ENCODE measurements at places on chromosomes 11 and 22. TPM values are rescaled to one million over a fixed set of nuclear protein-coding genes. Genes with fewer than 3 reads are reported as not detected.
A peak's percentile ranks its signal among the peaks of the same experiment; 100 is the strongest.

- DNase-seq = no peak
These were observed 57.8 kb downstream of the ST14 start for GRCh38 chr11:130217133-130218031.

- no peak for DNase-seq
These were observed 17.0 kb downstream of the NEAT1 start for GRCh38 chr11:65439331-65440181.

GRCh38 chr11:118928870-118929500 lies 3.3 kb upstream of the BCL9L start:
- no peak for DNase-seq

GRCh38 chr11:17498058-17498457 lies 21.4 kb upstream of the ABCC8 start:
- no peak for DNase-seq

OR52J3 gene
- total RNA-seq = not detected

DNA sequence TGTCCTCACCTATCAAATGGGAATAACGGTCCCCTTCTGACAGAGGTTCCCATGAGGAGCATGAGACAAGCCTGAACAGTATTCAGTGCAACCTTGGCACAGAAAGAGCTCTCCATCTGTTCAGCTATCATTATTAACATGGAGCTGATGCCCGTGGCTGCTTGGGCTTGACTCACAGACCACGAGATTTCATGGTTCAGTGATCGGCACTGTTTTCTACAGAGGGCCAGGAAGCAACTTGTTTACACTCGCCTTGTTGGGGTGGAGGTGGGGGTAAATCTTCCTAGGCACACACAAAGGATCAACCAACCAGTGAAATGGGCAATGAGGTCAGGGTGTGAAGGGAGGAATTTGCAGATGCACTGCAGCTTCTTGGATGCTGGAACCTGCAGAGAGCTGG lies 88.2 kb downstream of the CWC15 start:
- DNase-seq = no peak

GRCh38 chr22:19377565-19378343 lies 53.8 kb downstream of the HIRA start:
- no peak for DNase-seq

GRCh38 chr11:41306431-41306830 lies 153.0 kb downstream of the LRRC4C start:
- no peak for DNase-seq

DNA sequence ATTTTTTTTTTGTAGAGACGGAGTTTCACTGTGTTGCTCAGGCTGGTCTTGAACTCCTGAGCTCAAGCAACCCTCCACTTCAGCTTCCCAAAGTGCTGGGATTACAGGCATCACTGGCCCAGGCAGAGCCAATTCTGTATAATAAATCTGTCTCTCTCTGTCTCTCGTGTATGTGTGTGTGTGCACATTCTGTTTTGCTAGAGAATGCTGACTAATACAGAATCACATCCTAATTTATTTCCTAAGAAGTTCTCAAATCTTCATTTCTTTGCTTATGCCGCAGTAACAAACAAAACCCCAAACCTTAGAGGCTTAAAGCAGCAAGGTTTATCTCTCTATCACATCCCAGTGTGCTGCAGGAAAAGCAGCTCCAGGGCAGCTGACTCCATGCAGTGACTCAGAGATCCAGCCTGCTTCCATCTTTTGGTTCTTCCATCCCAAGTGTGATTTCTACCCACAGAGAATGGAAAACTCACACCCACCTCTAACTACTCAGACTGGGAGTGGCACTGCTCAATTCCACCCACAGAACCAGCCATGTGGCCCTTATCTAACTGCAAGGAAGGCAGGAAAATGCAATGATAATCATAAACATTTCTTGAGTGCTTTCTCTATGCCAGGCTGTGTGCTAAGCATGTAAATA lies 35.1 kb upstream of the LRRC10B start:
- no peak for DNase-seq

GRCh38 chr22:45860201-45860600 lies 116.8 kb downstream of the WNT7B start:
- no peak for DNase-seq

DNA sequence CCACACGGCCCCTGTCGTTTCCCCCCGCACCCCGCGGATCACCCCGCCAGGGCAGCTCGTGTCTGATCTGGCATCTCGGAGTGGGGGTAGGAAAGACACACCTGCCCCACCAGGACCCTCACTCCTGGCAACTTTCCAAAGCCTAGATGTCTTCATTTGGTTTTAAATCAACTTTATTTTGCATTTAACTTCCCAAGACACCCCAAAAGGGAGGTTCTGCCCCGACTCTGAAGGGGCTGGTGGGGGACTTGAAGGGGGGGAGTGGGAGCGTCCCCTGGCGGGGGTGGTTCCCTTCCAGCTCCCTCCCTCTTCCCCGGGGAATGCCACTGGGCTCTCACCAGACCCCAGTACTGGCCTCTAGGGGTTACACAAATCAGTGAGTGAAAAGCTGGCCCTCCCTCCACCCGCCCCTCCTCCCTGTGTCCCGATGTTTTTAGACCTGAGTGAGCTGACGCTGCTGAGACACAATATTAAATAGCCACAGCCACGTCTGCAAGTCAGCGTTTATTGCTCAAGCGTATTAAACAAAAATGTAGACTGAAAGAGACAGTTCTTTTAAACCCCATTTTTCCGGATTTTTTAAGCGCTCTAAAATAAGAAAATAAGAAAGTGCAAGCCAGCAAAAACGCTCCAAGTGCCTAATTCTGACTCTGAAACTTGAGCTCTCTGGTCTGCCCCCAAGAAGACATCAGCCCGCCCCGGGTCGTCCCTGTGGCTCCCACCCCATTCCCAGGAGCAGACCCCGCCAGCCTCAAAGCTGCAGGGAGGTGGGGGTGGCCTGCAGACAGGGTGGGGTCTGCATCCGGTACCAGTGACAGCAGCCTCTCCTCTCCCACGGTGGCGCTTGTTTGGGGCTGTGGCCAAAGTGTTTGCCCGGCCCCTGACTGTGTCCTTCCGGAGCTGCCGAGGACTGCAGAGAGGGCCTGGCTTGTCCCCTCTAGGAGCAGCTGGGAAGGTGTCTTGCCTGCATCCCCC lies 1.1 kb upstream of the TTLL8 start:
- peak; percentile 69 for DNase-seq

DNA sequence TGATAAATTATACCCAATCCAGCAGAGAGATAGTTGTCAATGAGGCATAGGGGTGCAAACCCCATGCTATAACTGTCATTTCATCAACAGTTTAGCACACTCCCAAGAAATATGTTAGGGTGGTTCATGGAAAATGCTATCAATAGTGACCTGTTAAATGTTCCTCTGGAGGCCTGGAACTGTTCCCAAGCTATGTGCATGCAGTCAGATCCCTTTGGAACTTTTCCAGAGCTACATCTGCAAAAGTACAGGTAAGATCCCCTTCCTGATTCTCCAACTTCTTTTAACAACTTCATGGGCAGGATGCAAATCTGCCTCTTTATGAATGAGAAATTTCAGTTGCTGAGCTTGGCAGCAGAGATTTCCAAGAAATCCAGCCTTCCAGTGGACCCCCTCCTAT lies 27.2 kb downstream of the ABTB2 start:
- no peak for DNase-seq

SMIM35 gene
- total RNA-seq = not detected

GRCh38 chr11:118008271-118008911 lies 22.2 kb downstream of the IL10RA start:
- no peak for DNase-seq

GRCh38 chr22:42321908-42322561 lies 51.6 kb upstream of the TCF20 start:
- DNase-seq = no peak

DNA sequence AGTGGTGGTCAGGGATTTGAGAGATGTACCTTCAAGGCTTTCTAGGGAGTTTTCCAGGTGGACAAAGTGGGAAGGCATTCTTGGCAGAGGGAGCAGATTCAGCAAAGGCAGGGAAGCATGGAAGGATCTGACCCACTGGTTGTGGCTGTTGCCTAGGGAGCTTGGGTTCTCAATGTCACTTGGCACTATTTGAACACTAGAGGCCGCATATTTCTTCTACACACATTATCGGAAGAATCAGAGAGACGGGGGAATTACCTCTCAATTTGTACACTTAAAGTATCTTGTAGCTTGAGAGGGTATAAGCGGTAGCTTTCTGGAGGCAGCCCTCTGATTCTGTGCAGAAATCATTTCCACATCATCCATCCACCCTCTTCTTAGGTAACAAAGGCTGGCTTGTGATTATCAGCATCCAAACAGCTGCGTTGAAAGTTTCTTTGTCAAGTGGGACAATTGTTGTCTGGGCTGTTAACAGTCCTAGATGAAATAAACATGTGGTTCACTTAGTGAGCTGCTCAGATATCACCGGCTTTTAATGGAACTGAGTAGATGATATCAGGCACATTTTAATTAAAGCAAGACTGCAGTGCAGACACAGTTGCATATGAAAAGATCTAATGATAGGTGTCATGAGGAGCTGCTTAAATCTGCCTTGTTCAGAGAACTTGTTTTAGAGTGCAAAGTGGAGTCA lies 2.6 kb downstream of the NELL1 start:
- DNase-seq = peak; percentile 70

- DNase-seq = no peak
These were observed 64.5 kb downstream of the MPPED1 start for GRCh38 chr22:43476341-43476740.

DNA sequence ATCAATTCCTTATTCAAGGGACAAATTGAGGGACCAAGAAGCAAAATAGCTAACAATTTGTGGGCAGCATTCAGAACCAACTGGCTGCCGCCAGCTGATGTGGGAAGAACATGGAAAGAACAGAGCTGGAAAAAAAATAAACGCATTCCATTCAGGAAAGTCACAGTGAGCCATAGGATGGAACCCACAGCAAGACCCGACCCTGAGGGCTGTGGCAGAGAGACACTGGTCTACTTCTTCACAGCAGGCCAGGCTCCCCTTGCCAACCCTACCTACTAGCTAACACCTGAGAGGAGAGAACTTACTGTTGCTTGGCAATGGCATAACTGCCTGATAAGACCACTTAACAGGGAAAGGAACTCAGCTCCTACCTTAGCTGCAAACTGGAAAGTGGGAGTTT lies 123.5 kb upstream of the APOA1 start:
- DNase-seq = no peak

GAL3ST3 gene
- total RNA-seq = 2.5 TPM

ANO1 gene
- 15.1 TPM for total RNA-seq

- DNase-seq = no peak
These were observed 760.3 kb downstream of the CNTN5 start for GRCh38 chr11:99781074-99781473.

DNA sequence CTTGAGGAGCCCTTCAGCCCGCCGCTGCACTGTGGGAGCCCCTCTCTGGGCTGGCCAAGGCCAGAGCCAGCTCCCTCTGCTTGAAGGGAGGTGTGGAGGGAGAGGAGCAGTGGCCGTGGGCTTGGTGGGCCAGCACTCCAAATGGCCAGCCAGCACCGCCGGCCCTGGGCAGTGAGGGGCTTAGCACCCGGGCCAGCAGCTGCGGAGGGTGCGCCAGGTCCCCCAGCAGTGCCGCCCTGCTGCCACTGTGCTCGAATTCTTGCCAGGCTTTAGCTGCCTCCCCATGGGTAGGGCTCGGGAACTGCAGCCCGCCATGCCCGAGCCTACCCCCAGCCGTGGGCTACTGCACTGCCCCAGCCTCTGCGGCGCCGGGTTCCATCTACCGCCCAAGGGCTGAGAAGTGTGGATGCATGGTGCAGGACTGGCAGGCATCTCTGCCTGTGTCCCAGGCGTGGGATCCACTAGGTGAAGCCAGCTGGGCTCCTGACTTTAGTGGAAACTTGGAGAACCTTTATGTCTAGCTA lies 82.7 kb downstream of the KCNA4 start:
- no peak for DNase-seq

DNA sequence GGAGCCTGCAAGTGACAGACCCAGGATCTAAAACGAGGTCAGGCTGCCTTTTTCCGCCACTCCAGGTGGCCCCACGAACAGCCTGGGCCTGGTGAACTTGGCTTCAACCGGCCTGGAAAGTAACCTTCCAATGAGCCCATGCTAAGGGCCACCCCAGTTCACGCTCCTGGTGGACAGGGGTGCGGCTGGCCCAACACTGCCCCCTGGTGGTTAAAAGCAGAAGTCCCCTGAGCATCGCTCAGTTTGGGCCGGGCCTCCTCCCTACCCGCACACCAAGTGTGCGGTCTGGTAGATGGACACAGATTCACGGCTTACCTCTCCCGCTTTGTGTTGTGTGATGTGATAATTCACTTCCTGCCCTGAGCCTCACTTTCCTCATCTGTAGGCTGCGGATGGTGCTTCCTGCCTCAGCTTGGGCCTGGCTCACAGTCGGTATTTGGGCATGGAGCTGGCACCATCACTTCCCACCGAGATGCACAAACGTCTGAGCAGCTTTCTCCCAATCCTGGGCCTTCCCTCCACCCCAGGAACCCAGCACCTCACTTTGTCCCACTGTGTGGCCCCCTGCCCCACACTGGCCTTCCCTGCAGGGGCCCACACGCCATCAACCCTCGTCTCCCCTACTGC lies 13.7 kb upstream of the SEC14L3 start:
- DNase-seq = no peak

DNA sequence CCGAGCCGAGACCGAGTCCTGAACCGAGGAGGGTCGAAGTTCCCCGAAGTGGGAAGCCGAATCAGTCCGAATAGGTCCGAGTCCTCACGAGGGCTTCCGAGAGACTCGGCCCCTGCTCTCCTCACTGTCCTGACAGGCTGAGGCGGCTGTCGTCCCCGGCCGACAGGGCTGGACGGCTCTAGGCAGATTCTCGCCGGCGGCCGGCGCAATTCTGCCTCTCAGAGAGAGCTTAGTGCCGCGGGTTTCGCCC lies 191 bp upstream of the DEAF1 start:
- DNase-seq = no peak
